ENCODE measurements at places on chromosomes 2 and 18.

- DNase-seq: no peak
Measured at GRCh38 chr2:231545105-231545902, 15.1 kb upstream of the NMUR1 start.

DNA sequence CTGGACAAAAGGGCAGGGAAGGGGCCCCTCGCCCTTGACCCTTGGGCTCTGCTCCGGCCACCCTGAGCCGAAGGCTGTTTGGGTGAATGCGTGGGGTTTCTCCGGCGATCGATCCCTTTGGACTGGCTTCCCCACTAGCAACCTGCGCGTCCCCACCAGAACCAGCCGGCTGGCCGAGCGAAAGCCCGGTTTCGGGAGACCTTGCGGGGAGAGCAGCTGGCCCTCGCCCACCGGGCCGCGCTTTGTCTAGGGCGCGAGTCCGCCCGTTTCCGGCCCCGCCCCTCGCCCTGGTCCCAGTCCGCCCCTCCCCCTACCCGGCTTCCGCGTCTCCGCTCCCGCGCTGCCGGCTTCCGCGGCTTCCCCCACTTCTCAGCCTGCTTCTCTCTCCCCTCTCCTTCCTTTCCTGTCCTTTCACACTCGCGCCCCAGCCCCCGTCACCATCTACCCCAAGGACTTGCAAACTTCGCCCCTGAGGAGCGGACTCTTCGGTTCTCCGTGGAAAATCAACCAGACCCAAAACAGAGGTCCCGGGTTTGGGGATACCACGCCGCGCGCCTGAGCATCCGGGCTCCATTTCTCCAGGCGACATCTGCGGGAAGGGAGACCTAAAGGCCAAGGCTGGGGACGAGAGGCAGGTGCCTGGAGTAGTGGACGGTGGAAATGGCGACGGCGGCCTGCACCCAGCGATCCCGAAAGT lies 48.0 kb upstream of the ATP6V1B1 start:
- no peak for DNase-seq

- no peak for DNase-seq
Measured at GRCh38 chr2:20188851-20189250, 36.1 kb downstream of the SDC1 start.

DNA sequence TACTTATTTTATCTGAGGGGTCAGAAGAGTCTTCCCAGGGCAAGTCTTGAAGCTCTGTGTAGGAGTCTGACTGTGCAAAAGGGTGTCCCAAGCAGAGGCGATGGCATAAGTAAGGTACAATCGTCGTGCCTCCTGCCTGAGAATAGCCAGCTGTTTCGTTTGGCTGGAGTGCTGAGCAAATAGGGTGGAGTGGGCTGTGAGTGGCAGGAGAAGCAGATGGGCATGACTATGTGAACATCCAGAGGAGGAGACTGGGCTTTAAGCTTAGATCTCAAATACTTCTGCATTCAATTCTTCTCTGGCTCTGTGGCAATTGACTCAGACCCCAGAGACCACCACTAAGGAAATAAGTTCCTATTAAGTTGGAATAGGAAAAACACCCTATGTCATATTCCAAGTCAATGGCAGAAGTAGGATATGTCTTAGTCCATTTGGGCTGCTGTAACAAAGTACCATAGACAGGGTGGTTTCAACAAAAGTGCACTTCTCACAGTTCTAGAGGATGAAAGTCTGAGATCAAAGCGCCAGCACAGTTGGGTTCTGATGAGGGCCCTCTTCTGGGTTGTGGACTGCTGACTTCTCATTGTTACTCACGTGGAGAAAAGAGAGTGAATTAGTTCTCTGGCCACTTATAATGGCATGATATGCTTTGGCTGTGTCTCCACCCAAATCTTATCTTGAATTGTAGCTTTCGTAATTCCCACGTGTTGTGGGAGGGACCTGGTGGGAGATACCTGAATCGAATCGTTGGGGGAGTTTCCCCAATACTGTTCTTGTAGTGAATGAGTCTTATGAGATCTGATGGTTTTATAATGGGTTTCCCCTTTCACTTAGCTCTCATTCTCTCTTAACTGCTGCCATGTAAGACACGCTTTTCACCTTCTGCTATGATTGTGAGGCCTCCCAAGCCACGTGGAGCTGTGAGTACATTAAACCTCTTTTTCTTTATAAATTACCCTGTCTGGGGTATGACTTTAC lies 120.2 kb downstream of the LPIN1 start:
- DNase-seq: no peak

DNA sequence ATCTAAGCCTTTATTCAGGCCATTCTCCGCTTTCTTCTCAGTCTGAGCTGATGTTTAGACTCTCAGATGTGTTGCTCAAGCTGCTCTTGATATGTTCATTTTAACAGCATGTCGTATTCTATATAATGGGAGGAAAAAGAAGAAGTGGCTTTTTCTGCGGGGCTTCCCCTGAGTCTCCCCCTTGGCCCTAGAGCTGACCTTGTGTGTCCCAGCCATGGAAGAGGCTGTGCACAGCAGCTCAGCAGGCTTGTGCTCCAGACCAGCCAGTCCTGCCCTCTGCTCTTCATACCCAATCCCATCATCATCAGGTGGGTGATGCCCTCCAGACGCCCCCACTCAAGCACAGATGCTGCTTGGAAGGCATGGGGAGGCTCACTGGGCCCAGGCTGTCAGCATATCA lies 155.1 kb upstream of the CELF4 start:
- no peak for DNase-seq

Measured in amniotic stem cell (primary cell).